ENCODE measurements at places on chromosomes 11 and 22. TPM values are rescaled to one million over a fixed set of nuclear protein-coding genes. Genes with fewer than 3 reads are reported as not detected.

Gene DTX4
- total RNA-seq, result 3.3 TPM

Gene ANO3
- total RNA-seq, result not detected

Gene FAM111B
- total RNA-seq, result 9.6 TPM

Gene OSBPL5
- 13.4 TPM for total RNA-seq

Gene KCNA4
- total RNA-seq, result not detected

Gene ANO9
- total RNA-seq, result 12.8 TPM

Gene P2RX6
- 0.64 TPM for total RNA-seq

Gene DUSP8
- 0.76 TPM for total RNA-seq

Gene NRXN2
- total RNA-seq, result 0.12 TPM

Gene GALNT18
- 9.4 TPM for total RNA-seq

Gene CHRNA10
- total RNA-seq, result 0.64 TPM

Gene INSC
- 0.12 TPM for total RNA-seq

Gene PTPRJ
- total RNA-seq, result 2.0 TPM

Gene TRIM48
- not detected for total RNA-seq

Gene SGSM1
- total RNA-seq, result 0.20 TPM

Gene SLC25A45
- total RNA-seq, result 3.4 TPM
